Osteocyte (in vitro differentiated cells): ENCODE measurements at places on chromosomes 11 and 22. TPM values are rescaled to one million over a fixed set of nuclear protein-coding genes. Genes with fewer than 3 reads are reported as not detected.

Gene IGHMBP2
- 29.7 and 30.5 TPM in 2 replicates for total RNA-seq

GRCh38 chr22:48713272-48714205 lies 1114.1 kb downstream of the BRD1 start:
- DNase-seq = no peak

DNA sequence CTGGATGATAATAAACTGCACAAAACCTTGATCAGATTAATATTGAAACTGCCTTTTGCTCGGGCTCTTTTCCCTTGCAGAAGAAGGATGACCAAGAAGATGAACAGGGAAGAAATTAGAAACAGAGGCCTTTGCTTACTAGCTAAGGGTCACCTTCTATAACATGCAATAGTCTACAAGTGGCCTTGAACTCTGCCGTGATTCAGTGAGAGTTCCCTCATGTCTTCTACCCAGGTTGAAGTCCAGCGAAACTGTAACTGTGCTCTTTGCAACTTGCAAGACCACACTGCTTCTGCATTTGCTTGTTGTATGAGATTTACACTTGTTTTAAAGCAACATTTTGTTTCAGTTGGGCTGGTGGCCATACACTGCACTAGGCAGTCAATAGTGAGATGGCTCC lies 108.4 kb downstream of the IGLL1 start:
- DNase-seq = no peak

DNA sequence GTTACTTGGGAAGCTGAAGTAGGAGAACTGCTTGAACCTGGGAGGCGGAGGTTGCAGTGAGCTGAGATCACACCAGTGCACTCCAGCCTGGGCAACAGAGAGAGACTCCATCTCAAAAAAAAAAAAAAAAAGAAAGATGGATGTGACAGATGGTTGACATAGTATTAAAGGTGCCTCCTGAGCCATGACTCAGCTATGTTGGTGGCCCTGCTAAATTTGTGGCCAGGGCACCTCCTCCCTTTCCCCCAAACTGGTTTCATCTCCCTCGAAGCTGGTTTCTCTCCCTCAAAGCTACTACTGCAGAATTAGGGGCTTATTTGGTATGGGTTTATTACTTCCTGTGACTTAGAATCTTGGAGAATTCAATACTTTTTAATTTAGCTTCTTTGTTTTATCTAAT lies 31.5 kb downstream of the SDHD start:
- no peak for DNase-seq

DNA sequence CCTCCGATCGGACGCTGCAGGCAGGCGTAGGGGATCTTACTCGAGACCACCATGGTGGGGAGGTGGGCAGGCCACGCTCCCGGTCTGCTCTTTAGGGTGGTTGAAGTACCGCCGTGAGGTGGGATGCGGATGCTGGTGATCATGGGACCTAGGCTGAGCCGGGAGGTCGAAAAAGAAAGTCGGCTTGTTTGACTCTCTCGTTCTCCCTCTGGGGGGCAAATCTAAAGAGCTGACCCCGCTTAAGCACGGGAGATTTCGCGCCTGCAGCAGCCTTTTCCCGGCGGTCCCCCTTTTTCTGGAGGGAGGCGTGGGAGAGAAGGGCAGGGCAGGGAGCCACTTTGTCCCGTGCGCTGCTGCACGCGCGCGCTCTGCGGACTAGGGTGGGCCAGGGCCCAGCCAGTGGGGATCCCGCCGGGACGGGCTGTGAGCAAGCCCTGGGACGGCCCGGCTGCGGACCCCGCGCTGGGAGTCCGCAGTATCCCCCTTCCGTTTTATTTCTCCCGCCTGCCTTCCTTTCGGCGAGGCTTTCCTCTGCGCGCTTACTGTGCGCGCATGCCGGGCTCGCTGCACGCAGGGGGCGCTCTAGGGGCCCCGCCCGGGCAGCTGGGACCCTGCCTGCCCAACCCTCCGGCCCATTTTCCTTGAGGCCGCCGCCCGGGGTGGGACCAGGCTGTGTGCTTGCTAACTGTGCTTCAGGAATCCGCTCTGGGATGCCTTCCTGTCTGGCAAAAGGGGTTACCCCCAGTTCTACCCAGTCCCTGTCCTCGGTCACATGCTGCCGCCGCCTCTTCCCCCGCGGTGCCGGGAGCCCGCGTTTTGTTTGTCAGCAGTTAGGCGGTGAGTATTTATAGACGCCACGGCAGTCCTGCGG lies 81.0 kb downstream of the PRR5L start:
- DNase-seq = peak; percentile 89

DNA sequence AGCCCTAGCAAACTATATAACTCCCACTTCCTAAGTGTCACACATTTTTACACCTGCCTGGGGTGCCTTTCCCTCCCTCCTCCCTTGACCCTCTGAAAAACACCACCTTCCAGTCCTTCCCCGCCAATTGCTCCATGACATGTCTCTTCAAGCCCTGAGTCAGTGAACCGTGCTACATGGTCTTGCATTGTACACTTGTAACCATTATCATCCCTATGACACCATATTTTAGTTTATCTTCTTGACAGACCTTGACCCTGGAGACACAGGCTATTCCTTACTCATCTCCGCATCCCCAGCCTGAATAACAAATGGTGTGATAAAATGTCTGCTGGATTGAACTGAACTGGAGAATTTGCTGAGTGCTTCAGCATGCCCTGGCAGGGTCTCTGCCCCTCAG lies 36.9 kb downstream of the TNKS1BP1 start:
- DNase-seq = no peak

Gene SERPING1
- total RNA-seq = 19.9 and 21.9 TPM in 2 replicates

Gene APOL5
- total RNA-seq = not detected in 2 replicates

DNA sequence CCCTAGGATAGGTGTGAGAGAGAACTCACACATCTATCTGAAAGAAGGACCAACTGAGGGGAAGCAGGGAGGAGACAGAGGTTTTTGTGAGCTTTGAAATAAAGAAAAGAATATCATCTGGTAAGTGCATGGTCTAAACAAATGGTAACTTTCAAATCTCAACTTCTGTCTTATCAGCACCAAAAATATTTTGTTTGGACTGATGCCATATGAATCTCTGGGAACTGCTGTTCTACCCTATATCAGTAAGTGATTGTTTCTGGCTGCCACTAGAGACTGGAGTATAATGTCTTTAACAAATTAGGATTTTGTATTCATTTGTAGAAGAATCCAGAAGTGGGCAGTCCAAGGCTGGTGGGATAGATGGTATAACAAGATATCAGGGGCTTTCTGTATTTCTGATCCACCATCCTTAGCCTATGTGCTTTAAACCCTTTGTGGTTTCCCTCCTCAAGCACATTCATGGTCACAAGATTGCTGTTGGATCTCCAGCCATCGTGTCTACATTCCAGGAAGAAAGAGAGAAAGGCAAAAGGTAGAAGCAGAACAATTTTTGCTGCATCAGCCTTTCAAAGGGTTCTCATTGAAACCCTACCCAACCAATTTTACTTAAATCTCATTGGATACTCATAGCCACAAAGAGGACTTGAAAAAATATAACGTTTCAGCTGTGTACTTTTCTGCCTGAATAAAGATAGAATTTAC lies 4.7 kb downstream of the HEPHL1 start:
- DNase-seq = no peak

DNA sequence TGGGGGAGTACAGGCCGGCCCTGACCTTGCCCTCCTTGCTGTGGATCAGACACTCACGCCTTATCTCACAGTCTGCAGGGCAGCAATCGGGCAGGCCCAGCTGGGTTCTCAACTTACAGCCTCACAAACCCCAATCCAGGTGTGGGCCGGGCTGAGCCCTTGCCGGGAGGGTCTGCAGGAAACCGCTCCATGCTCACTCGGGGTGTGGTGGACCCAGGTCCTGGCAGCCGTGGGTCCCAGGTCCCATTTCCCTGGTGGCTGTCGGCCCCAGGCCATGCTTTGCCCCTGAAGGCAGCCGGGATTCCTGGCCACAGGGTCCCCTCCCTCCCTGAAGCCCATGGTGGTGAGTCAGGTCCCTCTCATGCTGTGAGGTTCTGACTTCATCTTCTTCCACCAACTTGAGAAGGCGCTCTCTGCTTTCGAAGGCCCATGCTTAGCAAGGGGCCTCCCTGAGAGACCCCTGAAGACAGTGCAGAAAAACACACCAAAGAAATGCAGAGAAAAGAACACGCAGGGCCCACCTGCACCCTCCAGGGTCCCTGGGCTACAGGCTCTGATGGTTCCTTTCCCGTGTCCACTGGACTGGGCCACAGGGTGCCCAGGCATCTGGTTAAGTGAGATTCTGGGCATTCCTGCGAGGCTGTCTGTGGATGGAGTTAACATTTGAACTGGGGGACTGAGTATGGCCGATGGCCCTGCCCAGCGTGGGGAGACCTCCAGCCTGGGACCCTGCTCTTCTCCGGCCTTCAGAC lies 588.2 kb downstream of the BRD1 start:
- peak; percentile 77 for DNase-seq
